Activated effector memory CD4-positive, alpha-beta T cell treated with Interleukin-2 at 50 U/mL for 16 hours (primary cell): ENCODE measurements at places on chromosomes 3 and 15.

GRCh38 chr3:77449459-77450350 lies 409.8 kb downstream of the ROBO2 start:
- DNase-seq, result no peak

DNA sequence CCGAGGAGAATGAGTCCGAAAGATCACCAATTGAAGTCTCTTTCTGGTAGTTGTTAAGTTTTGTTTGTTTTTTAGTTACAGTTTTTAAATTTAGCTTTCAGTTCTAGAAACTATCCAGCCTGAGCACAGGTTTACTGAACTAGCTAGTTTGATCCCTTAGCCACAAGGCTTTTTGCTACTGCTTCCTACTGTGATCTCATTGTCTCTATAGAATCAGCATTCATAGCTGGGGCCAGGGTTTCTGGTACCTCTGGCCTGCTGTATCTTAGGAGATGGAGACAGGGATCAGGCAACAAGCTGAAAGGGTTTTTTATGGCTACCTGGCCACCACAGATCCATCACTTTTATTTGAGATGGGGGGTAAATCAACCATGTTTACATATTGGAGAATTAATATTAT lies 37.0 kb downstream of the GOLM2 start:
- DNase-seq, result no peak

DNA sequence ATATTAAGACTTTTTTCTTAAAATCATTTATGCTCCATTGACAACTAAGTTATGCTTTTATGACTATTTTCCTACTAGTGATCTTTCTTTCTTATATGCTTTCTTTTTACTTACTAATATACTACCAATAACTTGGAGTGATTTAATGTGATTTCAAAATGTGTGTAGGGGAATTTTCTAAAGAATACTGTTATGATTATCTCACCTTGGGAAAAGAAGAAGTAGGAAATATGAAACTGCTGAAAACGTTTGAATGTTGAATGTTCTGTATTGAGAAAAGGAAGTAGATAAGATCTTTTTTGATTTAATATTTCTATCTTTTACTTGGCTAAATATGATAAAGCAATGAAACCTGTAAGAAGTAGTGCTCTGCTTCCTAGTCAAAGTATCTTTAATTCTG lies 7.8 kb upstream of the CD200R1 start:
- DNase-seq, result no peak

DNA sequence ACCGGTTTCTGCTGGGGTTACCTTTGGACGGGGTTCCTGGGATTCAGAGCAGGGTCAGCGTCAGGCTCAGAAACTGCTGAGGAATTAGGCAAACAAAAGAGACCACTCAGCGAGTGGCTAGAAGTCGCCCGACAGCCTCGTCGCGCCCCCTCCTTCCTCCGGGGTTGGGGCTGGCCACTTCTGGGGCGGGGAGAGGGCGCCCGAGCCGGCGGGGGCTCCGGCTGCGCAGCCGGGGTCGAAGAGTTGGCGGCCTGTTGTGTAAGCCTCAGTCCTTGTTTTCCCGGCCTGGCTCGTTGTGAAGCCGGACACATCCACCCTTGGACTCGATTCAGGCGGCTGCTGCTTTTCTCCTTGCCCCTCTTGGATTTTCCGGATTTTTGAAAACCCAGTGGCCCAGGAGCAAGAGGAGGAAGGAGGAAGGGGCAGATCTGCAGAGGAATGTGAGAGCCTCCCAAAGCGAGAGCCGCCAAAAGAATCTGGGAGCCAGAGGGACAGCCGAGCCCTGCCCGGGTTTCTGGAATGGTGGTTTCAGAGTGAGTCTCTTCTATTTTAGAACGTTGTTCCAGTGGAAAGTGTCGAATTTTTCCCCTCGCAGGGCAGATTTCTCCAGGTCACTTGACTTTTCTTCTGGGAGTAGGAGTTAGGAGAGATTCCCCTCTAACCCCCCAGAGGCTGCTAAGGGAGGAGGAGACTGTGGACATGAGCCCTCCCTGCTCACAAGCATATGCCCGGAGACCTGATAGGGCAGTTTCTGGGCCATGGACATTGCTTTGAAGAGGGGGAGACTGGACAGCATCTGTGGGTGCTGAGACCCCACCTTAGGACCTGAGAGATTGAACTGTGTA lies 666 bp downstream of the SNX33 start:
- no peak for DNase-seq

DNA sequence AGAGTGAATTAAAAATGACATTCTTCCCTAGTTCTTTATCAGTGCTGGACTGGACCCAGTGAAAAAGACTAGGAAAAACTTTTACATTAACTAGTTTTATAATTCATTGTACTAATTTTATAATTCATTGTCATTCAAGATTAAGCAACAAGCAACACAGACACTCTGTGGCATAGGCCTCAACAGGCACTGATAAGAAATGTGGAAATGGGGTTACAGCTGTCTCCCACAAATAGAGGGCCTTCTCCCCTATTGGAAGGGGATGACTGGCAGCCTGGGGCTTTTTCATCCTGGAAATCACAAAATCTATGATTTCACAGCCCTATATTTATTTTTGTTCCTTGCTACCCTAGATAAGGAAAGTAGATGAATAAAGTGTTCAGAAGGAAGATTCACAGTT lies 370.6 kb downstream of the GBE1 start:
- no peak for DNase-seq

- DNase-seq, result no peak
Observed at GRCh38 chr3:10627884-10628572, 122.6 kb upstream of the ATP2B2 start.

GRCh38 chr15:59373215-59373614 lies 544 bp upstream of the MYO1E start:
- no peak for DNase-seq

- no peak for DNase-seq
Observed at GRCh38 chr3:168952551-168952950, 711.0 kb downstream of the MECOM start.

DNA sequence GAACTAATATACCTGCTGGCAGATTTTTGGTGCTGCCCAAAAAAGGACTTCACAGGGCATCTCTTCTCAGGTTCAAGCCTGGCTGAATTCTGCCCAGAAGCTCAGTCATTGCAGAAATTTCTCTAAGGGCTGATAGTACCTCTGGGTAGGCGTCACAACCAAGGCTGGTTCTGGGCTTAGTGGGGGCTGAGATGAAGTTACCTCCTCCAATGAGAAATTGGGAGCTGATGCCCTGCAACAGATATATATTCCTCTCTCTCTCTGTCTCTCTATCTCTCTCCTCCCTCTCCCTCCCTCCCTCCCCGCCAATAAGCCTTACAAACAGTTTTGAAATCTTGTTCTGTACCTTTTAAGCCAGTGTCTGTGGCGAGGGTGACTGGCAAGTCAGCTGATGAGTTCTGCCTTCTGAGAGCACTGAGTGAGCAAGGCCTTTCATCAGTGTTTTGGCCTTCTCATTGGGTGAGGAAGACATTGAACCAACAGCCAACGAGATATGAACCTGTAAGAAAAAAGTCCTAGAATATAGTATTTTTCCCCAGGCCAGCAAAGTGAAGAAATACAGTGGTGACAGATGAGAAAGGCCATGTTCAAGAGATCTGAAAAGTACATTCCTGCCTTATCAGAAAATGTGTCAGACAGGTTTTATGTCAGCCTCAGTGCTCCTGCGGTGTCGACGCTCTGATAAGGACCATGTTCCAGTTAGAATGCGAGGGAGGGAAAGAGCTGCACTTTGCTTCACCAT lies 45.5 kb downstream of the TMEM39A start:
- no peak for DNase-seq

DNA sequence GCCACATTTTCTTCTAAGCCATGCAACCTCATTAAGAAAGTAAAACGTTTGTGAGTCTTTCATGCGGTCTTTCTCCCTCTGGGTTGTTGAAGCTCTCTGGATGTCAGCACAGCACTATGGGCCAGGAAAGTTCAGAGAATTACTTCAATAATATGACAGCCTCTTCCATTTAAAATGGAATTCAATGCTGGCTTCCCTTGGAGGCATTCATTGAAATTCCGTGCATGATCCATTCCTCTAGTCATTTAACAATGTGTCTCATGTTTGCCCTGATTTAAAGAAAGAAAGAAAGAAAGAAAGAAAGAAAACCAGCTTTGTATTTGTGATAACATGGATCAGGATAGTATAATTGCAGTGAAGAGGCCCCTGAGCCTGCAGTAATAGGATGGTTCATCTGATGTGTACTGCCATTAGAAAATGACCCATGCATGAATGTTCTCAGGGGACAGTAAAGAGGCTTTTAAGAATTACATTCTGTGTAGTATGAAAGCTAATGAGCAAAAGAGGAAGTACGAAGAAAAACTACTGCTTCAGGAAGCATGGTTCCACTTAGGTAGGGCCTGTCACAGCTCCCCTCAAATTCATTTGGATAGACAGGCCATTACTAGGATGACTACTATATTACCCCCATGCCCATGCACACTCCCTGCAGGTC lies 146.0 kb downstream of the ARPP21 start:
- DNase-seq, result no peak

GRCh38 chr3:154023148-154023547 lies 98.0 kb upstream of the ARHGEF26 start:
- DNase-seq, result no peak

DNA sequence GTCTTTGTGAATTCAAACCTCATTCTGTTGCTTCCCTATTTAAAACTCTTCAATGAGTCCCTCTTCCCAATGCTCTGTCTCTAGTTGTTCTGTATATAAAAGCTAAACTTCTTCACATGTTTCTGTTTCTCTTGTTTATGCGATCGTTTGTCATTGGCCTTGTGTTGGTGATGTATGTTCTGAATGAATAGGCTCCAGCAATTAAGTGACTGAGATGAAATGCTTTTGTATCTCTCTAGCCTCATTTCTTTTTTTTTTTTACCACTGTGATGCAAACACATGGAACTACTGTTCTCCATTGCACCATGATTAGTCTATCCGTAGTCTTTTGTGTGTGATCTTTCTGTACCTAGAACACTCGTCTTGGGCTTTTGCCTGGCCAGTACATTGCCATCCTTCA lies 380.5 kb upstream of the TPRG1 start:
- no peak for DNase-seq

DNA sequence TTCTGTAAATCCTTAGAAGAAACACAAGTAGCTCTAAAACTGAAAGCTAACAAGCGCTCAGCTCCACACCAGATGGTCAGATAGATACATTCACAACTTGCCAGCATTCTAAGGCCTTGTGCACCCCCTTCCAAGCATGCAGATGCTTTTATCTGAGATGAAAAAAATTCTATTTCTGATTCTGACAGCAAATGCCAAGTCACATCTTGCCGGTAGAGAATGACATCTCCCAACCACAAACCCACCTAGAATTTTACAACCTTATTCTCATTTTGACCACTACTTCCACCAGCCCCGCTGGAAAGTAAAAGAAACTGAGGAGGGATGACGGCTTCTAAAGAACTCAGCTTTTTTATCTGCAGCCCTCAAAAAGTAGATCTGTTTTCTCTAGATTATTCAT lies 57.7 kb downstream of the SUMF1 start:
- DNase-seq, result no peak

- no peak for DNase-seq
Observed at GRCh38 chr15:39213385-39213840, 367.5 kb upstream of the THBS1 start.

DNA sequence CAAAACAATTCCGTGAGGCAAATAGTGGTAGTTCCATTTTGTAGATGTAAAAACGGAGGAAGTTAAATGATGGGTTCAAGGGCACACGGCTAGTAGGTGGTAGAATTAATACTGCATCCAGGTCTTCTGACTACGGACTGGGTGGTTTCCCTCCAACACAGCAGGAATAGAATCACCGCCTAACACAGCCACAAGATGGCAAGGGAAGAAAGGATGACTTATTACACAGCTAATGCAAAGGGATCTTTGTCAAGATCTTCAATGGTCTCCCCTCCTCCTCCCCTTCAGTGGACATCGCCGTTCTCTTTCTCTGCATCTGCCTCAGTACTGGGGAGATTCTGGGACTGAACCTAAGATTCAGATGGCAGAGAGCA lies 524 bp upstream of the TOPBP1 start:
- no peak for DNase-seq

DNA sequence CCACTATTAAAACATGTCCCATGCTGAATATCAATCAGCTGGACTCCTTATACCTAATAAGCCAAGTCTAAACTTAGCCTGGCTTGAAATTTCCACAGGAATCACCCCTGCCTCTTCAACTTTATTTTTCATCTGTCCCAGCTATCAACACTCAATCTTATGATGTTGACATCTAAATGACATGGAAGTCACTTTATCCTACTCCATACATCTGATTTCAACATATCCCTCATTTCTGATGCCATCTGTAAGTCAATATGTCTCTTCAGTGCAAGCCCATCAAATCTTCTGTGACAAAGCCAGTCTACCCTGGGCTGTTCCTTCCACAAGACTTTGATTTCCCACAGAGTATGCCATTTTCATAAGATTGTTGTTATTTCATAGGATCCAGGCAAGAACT lies 143.6 kb upstream of the SEMA6D start:
- DNase-seq, result no peak

GRCh38 chr15:76756381-76756780 lies 148.8 kb downstream of the SCAPER start:
- DNase-seq, result no peak

- DNase-seq, result no peak
Observed at GRCh38 chr15:50687302-50687902, 805 bp upstream of the TRPM7 start.

DNA sequence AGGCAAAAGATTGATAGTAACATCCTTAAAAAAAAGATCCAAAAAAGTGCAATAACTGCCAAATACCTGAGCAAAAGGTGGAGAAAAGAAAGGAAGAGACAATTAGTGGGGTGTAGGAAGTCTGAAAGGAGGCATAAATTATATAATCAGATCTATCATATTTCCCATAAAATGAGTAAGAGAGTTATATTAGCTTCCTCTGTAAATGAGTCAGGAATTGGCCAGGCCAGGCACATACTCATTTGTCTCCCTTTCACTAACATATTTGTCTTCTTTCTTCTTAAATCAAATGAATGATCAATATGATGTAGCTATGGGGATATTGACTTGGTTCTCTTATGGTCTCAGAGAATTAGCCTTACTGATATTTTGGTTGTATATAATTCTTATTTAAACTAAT lies 292.3 kb upstream of the CADM2 start:
- DNase-seq, result no peak

GRCh38 chr15:100106732-100107131 lies 235.0 kb downstream of the ADAMTS17 start:
- DNase-seq, result no peak

GRCh38 chr3:113276751-113277080 lies 65.4 kb downstream of the BOC start:
- no peak for DNase-seq

DNA sequence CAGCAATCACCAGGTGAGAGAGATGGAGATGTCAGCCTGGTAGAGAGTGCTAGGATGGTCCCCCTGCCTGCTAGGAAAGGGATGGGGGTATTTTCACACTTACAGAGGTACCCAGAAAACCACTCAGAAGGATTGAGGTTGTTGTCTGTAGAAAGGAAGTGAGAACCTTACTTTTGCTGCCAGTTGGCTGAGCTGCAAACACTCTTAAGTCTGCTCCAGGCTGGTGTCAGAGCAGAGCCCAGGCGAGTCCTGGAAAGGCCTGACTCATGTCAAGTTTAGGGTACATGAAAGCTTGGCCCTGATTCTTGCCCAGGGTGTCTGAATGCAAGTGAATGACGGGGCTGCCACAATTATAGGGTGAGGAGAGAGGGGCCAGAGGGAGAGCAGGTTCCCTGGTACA lies 214.5 kb upstream of the TRIM42 start:
- no peak for DNase-seq

GRCh38 chr3:70516076-70516475 lies 203.6 kb upstream of the MDFIC2 start:
- DNase-seq, result no peak

- no peak for DNase-seq
Observed at GRCh38 chr3:112531358-112531781, 30.4 kb downstream of the ATG3 start.

GRCh38 chr15:67307889-67308597 lies 53.5 kb downstream of the IQCH start:
- DNase-seq, result no peak

GRCh38 chr3:151093905-151094304 lies 8.4 kb downstream of the MED12L start:
- no peak for DNase-seq
